ENCODE measurements at places on chromosomes 13 and 19. TPM values are rescaled to one million over a fixed set of nuclear protein-coding genes. Genes with fewer than 3 reads are reported as not detected.

DNA sequence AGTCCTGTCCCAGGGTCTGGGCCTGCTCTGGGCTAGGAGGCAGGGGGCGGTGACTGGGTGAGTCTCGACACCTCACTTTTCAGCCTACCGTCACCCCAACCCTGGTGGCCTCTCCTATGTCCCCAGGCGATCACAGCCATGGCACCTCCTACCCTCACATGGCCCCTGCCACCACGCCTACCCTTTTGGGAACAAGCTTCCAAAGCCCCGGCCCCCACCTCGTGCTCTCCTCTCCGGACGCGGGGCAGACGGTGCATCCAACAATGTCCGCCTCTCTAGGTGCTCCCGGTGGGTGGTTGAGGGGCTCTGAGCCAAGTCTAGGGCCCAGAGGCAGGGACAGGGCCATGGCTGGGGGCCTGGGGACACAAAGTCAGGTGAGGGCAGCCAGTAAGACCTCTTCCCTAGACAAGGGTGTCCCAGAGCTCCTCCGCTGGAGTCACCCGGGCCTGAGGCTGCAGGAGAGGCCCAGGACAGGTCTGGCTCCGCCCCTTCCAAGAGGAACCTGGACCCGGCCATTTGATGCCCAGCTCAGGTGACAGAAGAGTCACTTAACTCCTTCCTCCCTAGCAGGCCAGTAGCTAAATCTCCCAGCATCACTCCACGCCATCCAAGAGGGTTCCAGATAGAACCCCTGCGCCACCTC lies at the start of gene SYNE4:
TSS of gene SYNE4 (minus strand) at position 478 of the 643 bp plus-strand sequence. CDS start at position 346, 132 bp downstream.
- DNase-seq, result no peak

GRCh38 chr13:53136554-53137215 lies 108.1 kb downstream of the OLFM4 start:
- no peak for DNase-seq

DNA sequence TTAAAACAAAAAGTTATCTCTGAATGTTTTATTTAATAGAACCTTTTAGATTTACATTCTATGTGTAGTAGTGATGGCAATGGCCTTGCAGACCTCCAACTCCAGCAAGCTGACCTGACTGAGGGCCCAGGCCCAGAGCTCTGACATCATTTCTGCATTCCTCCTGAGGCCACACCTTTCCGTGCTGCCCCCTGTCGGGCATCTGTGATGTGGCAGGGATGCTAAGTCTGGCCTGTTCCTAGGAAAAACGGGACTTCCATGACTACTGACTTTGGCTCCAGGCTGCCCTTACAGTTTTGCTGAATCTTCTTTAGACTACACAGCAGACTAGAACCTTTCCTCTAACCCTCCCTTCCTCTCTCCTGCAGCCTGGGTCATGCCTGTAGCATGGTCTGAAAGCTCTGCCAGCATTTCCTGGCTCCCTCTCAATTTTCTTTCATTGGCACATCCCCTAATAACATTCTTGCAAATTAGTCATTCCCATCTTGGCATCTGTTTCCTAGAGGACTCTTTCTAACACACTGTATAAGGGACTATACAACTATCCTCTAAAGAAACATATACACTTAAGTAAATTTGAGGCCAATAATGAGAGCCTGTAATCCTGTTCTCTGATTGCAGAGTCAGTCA lies 249.1 kb downstream of the GPC5 start:
- DNase-seq, result no peak

The TYROBP gene
- not detected for total RNA-seq

The C19orf53 gene
- 37.3 TPM for total RNA-seq
